ENCODE measurements at places on chromosomes 6 and 20.

DNA sequence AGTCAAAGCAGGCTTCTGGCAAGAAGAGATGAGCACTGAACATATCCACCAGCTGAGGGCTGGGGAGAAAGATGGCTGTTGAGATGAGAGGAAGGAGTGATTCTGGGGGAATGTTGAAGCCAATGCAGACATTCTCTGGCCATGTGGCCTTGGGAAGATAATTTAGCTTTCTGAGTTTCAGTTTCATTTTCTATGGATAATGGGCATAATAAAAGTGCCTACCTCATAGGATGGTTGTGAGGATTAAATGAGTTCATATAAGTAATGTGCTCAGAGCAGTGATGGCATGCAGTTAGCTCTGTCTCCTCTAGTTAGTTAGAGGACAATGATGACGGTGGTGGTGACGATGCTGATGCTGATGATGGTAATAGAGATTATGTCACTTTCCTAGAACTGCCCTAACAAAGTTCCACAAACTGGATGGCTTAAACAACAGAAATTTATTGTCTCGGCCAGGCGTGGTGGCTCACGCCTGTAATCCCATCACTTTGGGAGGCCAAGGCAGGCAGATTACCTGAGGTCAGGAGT is 18.5 kb upstream of the KCNK5 start:
- DNase-seq: no peak

- DNase-seq: no peak
Measured at GRCh38 chr6:135128268-135128914, 52.7 kb upstream of the MYB start.

GRCh38 chr20:840858-841567 is 7.5 kb downstream of the FAM110A start:
- DNase-seq: no peak

DNA sequence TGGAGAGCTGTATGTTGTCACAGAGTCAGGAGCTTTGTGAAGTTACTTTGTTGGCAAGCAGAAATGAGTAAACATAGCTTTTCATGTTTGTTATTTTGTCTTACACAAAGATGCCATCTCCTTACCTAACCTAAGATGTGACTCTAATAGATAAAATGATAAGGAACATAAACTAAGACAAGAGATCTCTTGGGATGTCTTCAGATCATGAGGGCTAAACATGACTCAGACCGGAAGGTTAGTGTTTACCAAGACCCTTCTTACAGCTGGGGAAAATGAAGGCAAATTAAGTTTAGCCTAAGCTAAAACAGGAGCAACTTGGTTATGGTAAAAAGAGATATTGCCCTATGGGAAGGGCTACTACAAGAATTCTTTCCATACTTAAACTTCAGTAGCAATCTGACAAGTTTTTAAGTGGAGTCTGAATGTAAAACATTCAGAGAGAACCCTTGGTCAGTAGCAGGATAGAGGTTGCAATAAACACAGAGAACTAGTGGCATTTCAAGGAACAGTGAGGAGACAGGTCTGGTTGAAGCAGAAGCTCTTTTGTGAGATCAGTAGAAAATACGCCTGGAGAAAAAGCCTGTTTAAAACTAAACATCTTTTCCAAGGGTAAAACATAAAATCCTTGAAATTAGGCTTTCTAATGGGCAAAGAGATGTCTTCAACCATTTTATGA is 29.9 kb downstream of the SGK1 start:
- peak; percentile 19 for DNase-seq

GRCh38 chr20:19045371-19045770 is 167.1 kb upstream of the SLC24A3 start:
- peak; percentile 7 for DNase-seq

- no peak for DNase-seq
Measured at GRCh38 chr20:51488331-51488730, 54.2 kb downstream of the NFATC2 start.

DNA sequence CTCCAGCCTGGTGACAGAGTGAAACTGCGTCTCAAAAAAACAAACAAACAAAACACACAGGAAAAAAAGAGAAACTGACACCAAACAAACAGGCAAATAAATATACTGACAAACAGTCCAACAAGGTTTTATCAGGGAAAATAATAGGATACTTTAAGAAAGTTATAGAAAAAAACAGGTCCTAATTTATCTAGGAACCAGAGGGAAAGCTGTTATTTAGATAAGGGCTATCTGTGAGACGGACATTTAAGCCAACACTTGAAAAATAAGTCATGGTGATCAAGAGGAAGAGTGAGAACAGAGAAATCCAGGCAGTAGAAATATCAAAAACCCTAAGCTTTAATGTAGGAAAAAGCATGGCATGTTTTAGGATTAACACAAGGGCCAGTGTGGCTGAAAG is 68.9 kb downstream of the FAM217A start:
- DNase-seq: no peak

GRCh38 chr20:18677126-18677525 is 89.3 kb downstream of the DTD1 start:
- no peak for DNase-seq

GRCh38 chr20:59033616-59034165 is 1.6 kb upstream of the ATP5F1E start:
- DNase-seq: no peak

GRCh38 chr20:48933017-48933766 is 11.7 kb downstream of the ARFGEF2 start:
- no peak for DNase-seq

Data from fibroblast of skin of back (primary cell).